ENCODE measurements at places on chromosomes 1 and 21.

DNA sequence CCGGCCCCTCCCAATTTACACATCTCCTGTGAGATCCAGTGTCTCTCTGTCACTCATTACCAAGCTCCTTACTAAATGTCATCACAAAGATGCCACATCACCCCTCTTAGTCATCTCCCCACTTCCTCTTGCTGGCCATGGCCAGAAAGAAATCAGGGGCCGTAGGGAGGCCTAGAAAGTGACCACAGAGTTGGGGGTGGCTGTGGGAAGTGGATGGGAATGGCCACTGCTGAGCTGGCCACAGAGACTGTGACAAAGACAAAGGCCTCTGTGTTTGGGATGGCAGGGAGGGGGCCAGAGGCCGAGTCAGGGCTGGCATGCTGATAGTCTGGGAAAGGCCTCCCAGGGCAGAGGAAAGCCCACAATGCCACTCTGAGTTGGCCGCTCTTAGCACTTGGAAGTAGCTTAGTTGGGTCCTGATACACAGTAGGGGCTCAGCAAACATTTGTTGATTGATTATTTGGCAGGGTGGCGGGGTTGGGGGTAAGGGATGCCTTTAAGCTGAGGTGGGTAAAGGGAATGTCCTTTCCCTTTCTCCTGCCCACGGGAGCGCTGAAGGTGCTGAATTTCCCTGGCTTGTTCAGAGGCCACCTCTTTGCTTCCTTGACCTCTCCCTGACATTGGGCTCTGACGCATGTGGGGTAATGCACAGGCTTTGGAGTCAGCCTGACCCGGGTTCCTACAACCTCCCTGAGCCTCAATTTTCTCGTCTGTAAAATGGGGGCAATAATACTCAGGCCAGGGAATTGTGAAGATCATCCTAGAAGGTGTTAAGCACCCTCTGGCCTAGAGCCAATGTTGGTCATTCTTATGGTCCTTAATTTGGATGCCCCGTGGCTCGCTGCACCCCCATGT lies 13.2 kb downstream of the NAV1 start:
- no peak for DNase-seq

- no peak for DNase-seq
Measured at GRCh38 chr1:198177546-198177945, 20.7 kb downstream of the NEK7 start.

DNA sequence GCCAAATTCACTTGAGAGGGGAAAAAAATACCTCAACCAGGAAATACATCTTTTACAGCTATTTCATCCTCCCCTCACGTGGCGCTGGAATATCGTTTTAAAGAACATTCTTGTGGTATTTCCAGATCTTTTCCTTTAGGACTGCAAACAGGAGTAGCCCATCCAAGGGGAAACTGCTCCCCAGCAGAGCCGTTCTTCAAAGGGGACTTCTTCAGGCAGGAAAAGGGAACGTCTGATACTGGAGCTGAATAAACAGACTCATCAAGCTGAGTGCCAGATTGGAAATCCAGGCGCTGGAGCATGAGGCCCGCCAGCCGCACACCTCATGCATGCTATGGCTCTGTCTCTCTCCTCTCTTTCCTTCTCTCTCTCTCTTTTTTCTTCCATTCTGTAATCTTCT lies 34.0 kb upstream of the PROX1 start:
- DNase-seq = no peak

DNA sequence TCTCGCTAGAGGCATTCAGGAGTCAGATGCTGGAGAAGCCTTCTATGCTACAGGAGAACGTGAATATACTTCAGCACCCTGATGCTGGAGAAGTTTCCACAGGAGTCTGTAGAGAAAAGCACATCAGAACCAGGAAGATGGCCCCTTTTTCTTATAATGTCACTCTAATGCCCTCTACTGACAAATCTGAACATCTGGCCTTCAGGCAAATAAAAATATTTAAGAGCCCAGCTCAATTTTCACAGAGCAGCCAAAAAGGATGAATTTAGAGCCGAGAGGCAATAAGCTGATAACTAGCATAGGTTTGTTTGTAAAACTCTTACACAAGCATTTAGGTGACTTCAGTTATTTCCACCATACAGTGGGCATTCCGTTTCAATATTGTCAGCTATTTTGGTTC lies 3.8 kb upstream of the RRP15 start:
- DNase-seq = no peak

DNA sequence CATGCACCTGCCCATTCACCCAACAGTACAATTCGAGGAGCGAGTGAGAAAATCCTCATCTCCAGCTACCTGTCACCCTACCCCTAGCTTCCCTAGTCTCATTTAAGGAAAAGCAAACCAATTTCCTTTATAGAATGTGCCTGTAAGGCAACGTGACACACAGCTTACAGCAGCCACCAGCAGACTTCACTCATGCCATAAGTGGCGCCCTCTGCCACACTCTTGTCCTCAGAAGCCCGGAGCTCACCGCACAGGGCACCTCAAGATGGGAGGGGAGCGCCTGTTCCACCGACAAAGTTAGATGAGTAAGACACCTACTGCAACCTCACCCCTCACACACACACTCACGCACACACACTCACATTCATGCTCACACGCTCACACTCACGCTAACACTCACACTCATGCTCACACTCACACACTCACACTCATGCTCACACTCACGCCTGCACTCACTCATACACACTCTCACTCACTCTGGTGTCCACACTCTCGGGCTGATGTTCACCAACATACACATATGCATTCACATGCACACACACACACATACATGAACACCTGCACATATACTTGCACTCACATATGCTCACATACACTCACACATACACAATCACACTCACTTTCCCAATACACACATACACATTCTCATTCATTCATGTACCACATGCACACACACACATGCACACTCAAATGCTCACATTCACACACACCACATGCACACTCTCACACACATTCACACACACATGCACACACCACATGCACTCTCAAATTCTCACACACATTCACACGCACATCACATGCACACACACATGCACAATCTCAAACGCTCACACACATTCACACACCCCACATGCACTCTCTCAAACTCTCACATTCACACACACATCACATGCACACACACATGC lies 170.7 kb downstream of the PSMG1 start:
- DNase-seq = no peak

DNA sequence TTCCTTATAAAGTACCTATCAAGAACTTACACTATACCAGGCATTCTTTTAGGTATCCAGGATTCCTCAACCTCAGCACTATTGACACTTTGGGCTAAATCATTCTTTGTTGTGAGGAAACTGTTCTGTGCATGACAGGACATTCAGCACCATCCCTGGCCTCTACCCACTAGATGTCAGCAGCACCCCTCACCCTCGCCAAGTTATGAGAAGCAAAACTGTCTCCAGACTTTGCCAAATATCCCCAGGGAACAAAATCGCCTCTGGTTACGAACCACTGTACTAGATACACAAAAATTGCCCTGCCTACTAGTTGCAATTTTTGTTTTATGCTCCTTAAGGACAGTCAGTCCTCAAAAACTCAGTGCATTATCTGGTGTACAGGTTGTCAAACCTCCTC lies 35.7 kb downstream of the PALMD start:
- no peak for DNase-seq

DNA sequence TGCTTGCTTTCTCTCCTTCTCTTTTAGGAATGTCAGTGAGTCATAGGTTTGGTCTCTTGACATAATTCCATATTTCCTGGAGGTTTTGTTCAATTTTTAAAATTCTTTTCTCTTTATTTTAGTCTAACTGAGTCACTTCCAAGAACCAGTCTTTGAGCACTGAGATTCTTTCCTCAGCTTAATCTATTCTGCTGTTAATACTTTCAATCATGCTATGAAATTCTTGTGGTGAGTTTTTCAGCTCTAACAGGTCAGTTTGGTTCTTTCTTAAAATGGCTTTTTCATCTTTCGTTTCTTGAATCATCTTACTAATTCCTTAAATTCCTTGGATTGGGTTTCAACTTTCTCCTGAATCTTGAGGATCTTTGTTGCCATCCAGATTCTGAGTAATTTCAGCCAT lies 321.0 kb downstream of the PTBP2 start:
- DNase-seq = no peak

- DNase-seq = no peak
Measured at GRCh38 chr1:15290382-15290781, 43.4 kb downstream of the FHAD1 start.

DNA sequence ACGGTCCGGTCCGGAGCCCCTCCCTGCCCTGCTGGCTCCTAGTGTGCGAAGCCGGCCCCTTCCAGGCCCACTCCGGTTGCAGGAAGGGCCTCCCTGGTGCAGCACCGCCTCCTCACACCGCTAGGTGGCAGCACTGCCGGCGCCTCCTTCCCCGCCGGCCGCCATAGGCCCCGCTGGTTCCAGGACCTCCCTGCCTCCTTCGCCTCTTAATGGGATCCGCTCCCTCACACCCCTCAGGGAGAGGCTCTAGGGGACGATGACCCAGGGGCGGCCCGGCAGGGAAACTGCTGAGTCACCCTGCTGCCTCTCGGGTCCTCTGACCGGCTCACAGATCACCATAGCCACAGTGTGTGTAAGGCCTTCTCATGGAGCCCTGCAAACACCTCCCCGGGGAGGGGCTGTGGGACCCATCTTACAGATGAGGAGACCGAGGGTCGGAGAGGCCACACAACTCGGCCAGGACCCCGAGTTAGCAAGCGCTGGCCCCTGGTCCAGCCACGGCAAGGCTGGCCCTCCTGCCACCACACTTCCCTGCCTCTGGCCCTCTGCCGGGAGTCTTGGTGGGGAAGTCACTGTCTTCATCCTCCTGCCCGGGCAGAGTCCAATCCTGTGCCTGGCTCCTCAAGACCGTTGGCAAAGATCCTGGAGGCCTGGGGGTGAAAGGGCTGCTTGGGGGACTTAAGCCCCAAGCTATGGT lies 1.6 kb upstream of the AJAP1 start:
- peak; percentile 27 for DNase-seq

DNA sequence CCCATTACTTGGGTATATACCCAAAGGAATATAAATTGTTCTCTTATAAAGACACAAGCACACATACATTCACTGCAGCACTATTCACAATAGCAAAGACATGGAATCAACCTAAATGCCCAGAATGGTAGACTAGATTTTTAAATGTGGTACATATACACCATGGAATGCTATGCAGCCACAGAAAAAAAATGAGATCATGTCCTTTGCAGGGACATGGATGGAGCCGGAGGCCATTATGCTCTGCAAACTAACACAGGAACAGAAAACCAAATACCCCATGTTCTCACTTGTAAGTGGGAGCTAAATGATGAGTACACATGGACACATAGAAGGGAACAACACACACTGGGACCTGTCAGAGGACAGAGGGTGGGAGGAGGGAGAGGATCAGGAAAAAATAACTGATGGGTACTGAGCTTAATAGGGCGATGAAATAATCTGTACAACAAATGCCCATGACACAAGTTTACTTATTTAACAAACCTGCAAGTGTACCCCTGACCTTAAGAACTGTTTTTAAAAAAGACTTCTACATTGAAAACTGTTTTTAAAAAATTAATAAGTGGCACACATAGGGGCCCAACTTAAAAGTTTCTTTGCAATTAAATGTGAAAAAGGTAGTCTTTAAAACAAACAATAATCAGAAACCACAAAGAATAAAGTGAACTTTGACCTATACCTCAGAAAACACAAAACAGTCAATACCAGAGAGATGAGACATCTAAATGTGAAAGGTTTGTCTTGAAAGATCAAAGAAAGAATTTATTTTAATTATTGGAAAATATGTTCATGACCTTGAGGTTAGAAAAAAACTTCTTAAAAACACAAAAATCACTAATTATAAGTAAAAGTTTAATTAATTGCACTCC lies 75.2 kb downstream of the CDC42BPA start:
- no peak for DNase-seq

DNA sequence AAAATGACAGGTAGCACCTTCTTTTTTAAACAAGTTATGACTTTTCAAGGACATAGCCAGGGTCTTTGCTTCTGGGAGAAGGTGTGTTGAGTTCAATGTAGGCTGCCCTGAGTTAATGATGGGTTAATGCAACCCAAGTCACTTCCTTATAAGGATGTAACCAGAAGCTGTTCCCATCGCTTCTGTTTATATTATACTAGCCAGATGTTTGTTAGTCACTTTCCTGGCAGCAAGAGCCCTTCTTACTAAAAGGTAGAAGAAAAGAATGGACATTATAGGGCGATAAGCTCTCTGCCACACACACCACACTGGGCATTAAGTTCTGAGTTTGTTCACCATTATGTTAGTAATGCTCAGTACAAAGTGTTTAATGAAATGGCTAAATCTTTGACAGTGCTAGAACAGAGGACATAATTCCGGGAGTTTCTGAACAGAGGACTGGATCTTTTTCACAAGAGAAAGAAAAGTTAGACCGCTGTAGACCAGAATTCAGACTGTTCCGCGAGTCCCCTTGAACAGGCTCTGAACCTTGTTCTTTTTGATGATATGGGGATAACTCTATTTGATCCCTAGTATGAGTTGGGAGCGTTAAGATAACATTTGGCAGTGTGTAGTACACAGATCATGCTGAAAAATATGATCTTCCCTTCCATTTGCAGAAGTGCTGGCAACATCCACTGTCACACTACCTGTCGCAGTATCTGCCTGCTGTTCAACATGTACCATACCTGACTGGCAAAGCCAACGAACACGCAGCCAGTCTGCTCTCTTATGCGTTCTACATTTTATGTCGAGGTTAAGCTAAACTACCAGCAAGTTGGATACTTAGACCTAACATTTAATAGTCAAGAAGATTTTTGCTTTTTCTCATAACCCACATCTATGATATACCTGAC lies 41.0 kb downstream of the DEGS1 start:
- no peak for DNase-seq

GRCh38 chr1:167904652-167905130 lies 9.2 kb downstream of the ADCY10 start:
- no peak for DNase-seq

Measured in activated CD4-positive, CD25-positive, alpha-beta regulatory T cell treated with anti-CD3 and anti-CD28 coated beads, Interleukin-2, amount 50 U/mL, for 16 hours (primary cell).